ENCODE measurements at places on chromosomes 5 and 9.

GRCh38 chr5:149849966-149850910, 94.4 kb downstream of the PDE6A start:
- DNase-seq, result no peak

DNA sequence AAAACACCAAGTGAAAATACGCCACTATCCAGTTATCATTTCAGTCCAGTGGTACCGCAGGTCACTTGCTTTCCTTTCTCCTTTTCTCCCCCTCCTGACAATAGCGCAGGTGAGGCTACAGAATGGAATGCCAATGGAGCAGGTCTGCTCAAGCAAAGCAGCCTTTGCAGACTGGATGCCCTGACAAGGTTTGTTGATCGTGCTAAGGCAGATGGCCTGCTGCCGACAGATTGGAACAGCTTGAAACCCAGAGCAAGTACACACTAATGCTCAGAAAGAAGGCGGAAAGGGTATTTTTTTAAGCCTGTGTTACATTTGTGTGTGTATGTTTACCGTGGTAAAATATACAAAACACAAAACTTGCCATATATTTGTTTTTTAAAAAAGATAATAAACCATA, 19.4 kb downstream of the SPACA9 start:
- no peak for DNase-seq

DNA sequence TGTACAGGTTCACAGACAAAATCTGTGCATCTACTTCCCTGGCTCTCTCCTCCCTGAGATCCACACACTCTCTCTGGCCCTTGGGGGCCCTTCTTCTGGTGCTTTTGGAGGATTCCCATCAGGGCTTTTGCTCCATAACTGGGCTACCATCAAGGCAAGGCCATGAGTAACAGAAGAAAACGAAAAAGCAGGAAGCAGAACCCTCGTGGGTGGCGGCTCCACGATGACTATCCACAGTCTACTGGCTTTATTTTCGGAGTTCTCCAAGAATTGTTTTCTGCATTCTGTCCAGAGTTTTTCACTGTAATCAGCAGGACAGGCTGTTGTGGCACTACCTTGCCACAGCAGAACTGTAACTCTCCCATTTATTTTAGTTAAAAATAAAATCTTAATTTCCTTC, 19.9 kb downstream of the PNPLA7 start:
- no peak for DNase-seq

- DNase-seq, result no peak
Observed at GRCh38 chr9:37229455-37229854, 109.1 kb downstream of the ZCCHC7 start.
